Esophagus squamous epithelium (tissue), 5 donors: ENCODE measurements at places on chromosomes 4 and X.
A peak's percentile ranks its signal among the peaks of the same experiment; 100 is the strongest.

GRCh38 chr4:71827826-71828225, 43.9 kb upstream of the GC start:
- H3K27me3 ChIP-seq, result no peaks in the 10 kb centered on the region
- no peak overlapping the region for H3K4me3 ChIP-seq
- H3K27ac ChIP-seq, result no peak overlapping the region
- H3K36me3 ChIP-seq, result no peaks in the 10 kb centered on the region

- no peak overlapping the region for H3K4me3 ChIP-seq
- H3K36me3 ChIP-seq, result no peaks in the 10 kb centered on the region
- DNase-seq, result no peak
- H3K27me3 ChIP-seq, result no peaks in the 10 kb centered on the region
- H3K27ac ChIP-seq, result no peak overlapping the region
Observed at GRCh38 chr4:124934916-124935315, 222.4 kb upstream of the ANKRD50 start.

DNA sequence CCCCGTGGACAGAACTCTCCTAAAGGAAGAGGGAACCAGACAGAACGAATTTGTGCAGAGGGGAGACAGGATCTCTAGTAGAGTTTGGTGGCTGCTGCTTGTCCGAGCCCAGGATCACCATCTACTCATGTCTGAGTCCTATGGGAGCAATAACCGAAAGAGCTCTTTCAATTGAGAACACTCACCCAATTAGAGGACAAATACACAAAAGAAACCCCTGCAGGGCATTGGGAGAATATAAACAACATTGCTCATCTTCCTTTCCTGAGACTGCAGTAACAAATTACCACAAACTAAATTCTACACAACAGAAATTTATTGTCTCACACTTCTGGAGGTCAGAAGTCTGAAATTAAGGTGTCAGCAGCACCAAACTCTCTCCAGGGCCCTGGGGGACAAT, 65.6 kb downstream of the SPINK2 start:
- H3K36me3 ChIP-seq, result no peaks in the 10 kb centered on the region
- H3K27me3 ChIP-seq, result no peaks in the 10 kb centered on the region
- H3K4me3 ChIP-seq, result no peak overlapping the region
- H3K4me1 ChIP-seq, result peaks cover 9% of the 10 kb centered on the region

GRCh38 chrX:40093586-40093985, 4.2 kb downstream of the BCOR start:
- peaks cover 70% of the 10 kb centered on the region for H3K4me1 ChIP-seq
- no peak for DNase-seq
- H3K27ac ChIP-seq, result peak overlapping the region; percentile 86
- H3K27me3 ChIP-seq, result no peaks in the 10 kb centered on the region
- H3K4me3 ChIP-seq, result peak overlapping the region; percentile 76

DNA sequence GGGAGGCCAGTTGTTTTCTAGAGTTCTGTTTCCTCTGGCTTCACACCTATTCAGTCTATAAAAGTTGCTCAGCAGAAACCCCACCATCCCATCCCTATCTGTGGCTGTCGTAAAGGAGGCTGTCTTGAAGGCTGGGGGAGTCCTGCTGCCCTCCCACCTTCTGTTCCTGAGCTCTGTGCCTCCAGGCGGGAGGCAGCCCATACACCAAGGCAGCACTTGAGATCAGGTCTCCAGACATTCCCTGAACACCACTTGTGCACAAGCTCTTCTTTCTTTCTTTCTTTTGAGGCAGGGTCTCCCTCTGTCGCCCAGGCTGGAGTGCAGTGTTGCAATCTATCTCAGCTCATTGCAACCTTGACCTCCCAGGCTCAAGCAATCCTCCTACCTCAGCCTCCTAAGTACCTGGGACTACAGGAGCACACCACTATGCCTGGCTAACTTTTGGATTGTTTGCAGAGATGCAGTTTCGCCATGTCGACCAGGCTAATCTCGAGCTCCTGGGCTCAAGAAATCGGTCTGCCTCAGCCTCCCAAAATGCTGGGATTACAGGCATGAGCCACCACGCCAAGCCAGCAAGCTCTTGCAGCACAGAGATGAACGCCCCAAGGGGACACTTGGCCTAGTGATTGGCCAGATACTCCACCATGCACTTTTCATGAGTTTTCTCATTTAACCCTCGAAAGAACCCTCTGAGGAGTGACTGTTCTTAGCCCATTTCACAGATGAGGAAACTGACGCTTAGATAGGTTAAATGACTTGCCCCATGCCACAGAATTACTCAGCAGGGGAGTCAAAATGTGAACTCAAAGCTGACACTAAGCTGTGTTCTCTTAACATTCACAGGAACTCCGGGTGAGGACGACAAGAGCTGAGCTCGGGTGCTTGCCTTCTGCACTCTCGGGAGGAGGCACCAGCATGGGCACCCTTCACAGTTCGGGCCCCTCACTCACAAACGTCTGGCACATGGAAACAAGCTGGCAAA, 55.8 kb upstream of the ENPP6 start:
- H3K36me3 ChIP-seq, result no peaks in the 10 kb centered on the region
- DNase-seq, result no peak
- H3K4me1 ChIP-seq, result peaks cover 2% of the 10 kb centered on the region

DNA sequence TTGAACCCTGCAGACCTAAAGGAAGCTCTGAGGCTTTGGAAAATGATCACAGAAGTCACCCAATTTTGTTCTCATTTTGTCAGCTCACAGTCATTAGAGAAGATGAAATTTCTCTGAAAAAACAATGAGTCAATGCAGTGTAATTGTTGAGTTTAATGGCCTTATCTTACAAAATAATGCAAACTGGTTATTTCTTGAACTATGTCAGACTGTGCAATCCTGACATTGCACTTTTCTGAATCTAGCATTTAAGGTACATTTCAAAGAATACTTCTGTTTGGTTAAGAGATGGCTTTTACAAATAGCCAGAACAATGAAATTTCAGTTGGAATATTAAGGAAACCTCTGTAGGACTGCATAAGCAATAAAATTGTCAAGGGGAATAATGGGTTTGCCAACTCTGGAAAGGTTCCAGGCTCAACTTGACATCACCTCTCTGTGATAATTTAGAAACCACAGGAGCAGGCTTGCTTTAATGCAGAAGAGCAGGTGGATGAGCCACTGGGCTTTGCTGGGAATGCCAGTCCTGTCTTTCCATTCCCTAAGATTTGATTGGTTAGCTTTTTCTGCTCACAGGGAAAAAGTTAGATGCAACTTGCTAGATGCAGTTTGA, 222.8 kb downstream of the FRMPD4 start:
- H3K4me3 ChIP-seq, result no peak overlapping the region
- H3K4me1 ChIP-seq, result no peaks in the 10 kb centered on the region
- no peaks in the 10 kb centered on the region for H3K36me3 ChIP-seq

- DNase-seq, result no peak
- H3K4me1 ChIP-seq, result no peaks in the 10 kb centered on the region
- no peak overlapping the region for H3K27ac ChIP-seq
- no peaks in the 10 kb centered on the region for H3K36me3 ChIP-seq
- no peak overlapping the region for H3K4me3 ChIP-seq
Observed at GRCh38 chr4:52250154-52250553, 199.1 kb downstream of the SPATA18 start.

GRCh38 chrX:151225843-151226242, 49.5 kb downstream of the GPR50 start:
- no peak for DNase-seq
- no peaks in the 10 kb centered on the region for H3K4me1 ChIP-seq
- no peak overlapping the region for H3K4me3 ChIP-seq
- no peaks in the 10 kb centered on the region for H3K36me3 ChIP-seq

- DNase-seq, result no peak
- H3K36me3 ChIP-seq, result no peaks in the 10 kb centered on the region
- H3K4me1 ChIP-seq, result no peaks in the 10 kb centered on the region
- H3K27me3 ChIP-seq, result no peaks in the 10 kb centered on the region
Observed at GRCh38 chr4:73687421-73687820, 52.9 kb upstream of the CXCL8 start.

- H3K4me3 ChIP-seq, result no peak overlapping the region
- peak overlapping the region; percentile 57 for H3K27ac ChIP-seq
- peaks cover 11% of the 10 kb centered on the region for H3K4me1 ChIP-seq
- DNase-seq, result no peak
Observed at GRCh38 chr4:152700151-152700550, 20.4 kb upstream of the TMEM154 start.

DNA sequence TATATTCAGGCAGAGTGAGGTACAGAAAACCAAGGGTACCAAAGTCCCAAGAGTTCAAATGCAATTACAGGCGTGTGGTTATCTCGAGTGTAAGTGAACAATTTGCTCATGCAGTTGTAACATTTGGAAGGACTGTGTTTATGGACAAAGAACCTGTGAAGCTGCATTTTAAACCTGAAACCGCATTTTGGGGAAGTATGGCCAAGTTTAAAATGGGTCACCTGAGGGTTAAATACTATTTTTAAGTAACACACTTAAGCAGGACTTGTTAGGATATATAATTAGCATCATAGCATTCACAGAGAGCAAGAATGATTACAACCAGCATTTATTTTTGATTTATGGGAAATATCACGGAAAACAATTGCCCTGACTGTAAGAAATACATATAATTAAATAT, 79.1 kb upstream of the LCORL start:
- DNase-seq, result no peak
- H3K27me3 ChIP-seq, result no peaks in the 10 kb centered on the region
- no peak overlapping the region for H3K4me3 ChIP-seq
- H3K36me3 ChIP-seq, result no peaks in the 10 kb centered on the region
- peaks cover 5% of the 10 kb centered on the region for H3K4me1 ChIP-seq

DNA sequence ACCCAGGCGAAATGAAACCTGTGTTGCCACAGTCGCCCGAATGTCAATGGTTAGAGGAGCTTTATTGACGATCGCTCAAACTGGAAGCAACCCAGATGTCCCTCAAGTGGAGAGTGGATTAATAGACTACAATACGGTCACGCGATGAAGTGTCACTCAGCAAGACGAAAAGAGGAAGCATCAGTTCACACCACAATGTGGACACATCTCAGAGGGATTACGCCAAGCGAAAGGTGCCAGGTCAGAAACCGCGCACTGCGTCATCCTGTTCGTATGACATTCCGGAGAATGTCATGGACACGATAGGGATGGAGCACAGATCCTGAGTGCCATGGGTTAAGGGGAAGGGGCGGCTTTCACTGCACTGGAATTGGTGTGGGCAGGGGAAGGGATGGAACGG, 111.7 kb downstream of the HMX1 start:
- H3K27me3 ChIP-seq, result no peaks in the 10 kb centered on the region
- H3K4me3 ChIP-seq, result no peak overlapping the region
- no peaks in the 10 kb centered on the region for H3K36me3 ChIP-seq
- H3K4me1 ChIP-seq, result no peaks in the 10 kb centered on the region
- H3K27ac ChIP-seq, result no peak overlapping the region
- DNase-seq, result no peak

- H3K27ac ChIP-seq, result peak overlapping the region; percentile 58
- no peaks in the 10 kb centered on the region for H3K4me1 ChIP-seq
- H3K4me3 ChIP-seq, result no peak overlapping the region
- DNase-seq, result no peak
- H3K27me3 ChIP-seq, result no peaks in the 10 kb centered on the region
- no peaks in the 10 kb centered on the region for H3K36me3 ChIP-seq
Observed at GRCh38 chrX:9431281-9431680, 33.6 kb upstream of the TBL1X start.
